Liver (tissue), 10 donors: ENCODE measurements at places on chromosomes 6 and 20. TPM values are rescaled to one million over a fixed set of nuclear protein-coding genes. Genes with fewer than 3 reads are reported as not detected.

DNA sequence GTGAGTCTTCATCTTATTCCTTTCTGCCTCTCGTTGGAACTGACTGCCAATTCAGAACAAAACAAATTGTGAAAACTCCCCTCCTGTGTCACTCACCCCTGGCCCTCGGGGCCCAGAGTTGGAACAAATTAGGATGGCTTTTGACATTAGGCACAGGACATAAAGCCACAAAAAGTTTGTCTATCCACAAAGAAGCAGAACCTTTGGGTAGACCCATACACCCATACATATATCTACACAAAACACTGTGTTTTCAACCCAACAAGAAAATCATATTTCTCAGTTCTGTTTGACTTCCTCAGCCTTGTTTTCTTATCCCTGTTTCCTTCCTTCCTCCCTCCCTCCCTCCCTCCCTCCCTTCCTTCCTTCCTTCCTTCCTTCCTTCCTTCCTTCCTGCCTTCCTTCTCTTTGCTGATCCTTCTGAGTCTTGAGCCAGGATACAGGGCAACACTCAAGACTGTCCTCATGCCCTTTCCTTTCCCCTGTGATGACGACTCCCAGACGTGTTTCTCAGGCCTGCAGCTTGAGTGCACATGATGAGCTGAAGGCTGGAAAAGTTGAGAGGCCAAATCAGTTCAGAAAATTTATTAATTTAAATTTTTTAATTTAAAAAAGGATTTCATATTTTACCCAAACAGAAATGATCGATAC, 41.7 kb upstream of the NKX2-2 start:
- H3K4me3 ChIP-seq: no peak overlapping the region
- H3K27ac ChIP-seq: no peak overlapping the region
- H3K36me3 ChIP-seq: no peaks in the 10 kb centered on the region
- peaks cover 3% of the 10 kb centered on the region for H3K4me1 ChIP-seq
- H3K27me3 ChIP-seq: no peaks in the 10 kb centered on the region

DNA sequence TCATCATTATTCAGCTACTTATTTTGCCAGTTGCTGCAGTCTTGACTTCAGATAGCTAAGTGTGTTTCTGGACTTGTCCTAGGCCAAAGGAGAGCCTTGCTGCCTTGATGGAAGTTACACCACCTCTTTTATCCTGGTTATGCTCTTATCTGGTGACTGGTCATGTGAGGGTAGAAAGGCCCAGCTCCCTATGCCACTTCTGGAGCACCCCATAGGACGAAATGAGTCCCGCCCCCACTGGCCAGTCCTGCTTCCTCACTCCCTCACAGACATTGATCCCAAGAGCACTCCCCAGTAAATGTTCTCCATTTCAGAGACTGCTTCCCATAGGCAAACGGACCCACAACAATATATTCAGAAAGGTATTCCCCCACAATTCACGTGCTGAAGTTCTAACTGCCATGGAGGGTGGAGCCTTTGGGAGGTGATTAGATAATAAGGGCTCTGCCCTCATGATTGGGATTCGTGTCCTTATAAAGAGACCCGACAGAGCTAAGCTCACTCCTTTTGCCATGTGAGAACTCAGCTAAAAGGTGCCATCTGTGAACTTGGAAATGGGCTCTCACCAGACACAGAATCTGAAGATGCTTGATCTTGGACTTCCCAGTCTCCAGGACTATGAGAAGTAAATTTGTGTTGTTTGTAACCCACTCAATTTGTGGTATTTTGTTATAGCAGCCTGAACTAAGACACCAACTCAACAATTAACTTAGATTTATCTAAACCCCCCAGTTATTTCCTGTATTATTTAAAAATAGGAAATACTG, 21.5 kb upstream of the ELOVL2 start:
- no peak overlapping the region for H3K27ac ChIP-seq
- peaks cover 31% of the 10 kb centered on the region for H3K4me1 ChIP-seq
- H3K36me3 ChIP-seq: no peaks in the 10 kb centered on the region
- no peaks in the 10 kb centered on the region for H3K27me3 ChIP-seq

The CHRNA4 gene
- not detected for total RNA-seq

The KCNQ5 gene
- total RNA-seq: 0.17 TPM

The ULBP3 gene
- 0.92 TPM for total RNA-seq
